Muscle of arm (tissue), 14 donors: ENCODE measurements at places on chromosomes 6 and 20. TPM values are rescaled to one million over a fixed set of nuclear protein-coding genes. Genes with fewer than 3 reads are reported as not detected.

- no peak for DNase-seq
These were observed 165.7 kb downstream of the SOD2 start for GRCh38 chr6:159527351-159527750.

DNA sequence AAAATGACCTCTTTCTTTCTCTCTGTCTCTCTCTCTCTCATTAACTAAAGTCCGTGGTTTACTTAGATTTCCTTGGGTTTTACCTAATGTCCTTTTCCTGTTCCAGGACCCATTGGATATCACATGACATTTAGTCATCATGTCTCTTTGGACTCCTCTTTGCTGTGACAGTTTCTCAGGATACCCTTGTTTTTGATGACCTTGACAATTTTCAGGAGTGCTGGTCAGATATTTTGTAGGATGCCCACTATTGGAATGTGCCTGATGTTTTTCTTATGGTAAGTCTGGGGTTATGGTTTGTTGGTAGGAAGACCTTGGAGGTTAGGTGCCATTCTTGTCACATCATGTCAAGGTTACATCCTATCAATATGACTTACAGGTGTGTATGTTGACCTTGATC is 199.2 kb upstream of the HTR1E start:
- no peak for DNase-seq

- DNase-seq = no peak
These were observed 66.0 kb downstream of the CDH4 start for GRCh38 chr20:61317966-61318530.

GRCh38 chr20:53691060-53691810 is 97.6 kb upstream of the ZNF217 start:
- no peak for DNase-seq

The SOD2 gene
- 93.5 TPM for polyA plus RNA-seq

The MAN1A1 gene
- 31.3 TPM for polyA plus RNA-seq

The HTR1E gene
- polyA plus RNA-seq = not detected
